ENCODE measurements at places on chromosomes 3 and 15.
A peak's percentile ranks its signal among the peaks of the same experiment; 100 is the strongest.

DNA sequence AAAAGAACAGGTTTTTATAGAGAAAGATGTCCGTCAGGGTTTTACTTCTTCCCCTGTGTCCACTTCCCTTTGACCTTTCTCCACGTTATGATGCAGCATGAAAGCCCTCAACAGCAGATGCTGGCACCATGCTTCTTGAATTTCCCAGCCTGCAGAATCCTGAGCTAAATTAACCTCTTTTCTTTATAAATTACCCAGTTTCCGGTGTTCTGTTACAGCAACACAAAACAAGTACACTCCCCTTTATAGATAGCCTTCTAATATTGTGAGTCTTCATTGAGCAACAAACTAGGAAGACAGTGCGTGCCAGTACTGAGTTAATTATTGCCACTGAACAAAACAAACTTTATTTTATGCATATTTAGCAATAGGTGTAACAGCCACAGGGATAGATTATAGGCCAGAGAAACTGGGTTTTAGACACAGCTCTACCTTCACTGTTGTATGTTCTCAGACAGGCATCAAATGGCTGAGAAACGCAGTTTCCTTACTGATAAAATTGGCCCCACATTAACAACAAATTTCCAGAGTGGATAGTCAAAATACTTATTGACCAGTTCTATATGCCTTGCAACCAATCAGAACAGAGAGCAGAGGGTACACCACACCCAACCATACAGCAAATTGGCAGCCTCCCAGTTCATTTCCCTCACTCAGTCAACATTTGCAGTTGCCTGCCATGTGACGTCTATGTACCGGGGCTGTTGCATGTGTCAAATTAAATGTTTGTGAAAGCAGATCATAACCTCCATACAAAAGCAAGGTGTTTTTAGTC lies 14.4 kb upstream of the TBL1XR1 start:
- peak; percentile 29 for DNase-seq

- no peak for DNase-seq
These were observed 54.0 kb downstream of the TIPARP start for GRCh38 chr3:156728267-156728985.

- no peak for DNase-seq
These were observed 984 bp upstream of the EDC3 start for GRCh38 chr15:74696808-74697207.

GRCh38 chr3:154061001-154061370 lies 60.2 kb upstream of the ARHGEF26 start:
- no peak for DNase-seq
